HAP-1 (cell line): ENCODE measurements at places on chromosomes 2 and 18.

- DNase-seq: no peak
Observed at GRCh38 chr18:59033359-59033758, 106.3 kb upstream of the SEC11C start.

DNA sequence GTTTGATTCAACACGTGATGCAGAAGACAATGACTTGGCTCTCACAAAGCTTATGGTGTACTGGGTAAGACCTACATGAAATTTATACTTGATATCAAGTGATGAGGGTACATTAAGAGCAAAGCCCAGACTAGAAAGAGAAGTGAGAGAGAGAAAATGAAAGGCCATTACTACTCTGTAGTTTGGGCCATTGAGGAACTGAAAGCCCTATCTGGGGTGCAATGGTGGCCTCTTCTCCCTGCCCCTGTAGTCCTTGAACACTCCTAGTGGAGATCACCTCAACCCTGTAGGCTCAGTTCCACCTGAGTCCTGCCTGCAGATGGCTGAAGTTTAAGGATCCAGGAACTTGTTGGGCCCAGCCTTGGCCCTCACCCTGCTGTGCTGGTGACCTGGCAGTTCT is 569.8 kb upstream of the MEX3C start:
- DNase-seq: no peak

DNA sequence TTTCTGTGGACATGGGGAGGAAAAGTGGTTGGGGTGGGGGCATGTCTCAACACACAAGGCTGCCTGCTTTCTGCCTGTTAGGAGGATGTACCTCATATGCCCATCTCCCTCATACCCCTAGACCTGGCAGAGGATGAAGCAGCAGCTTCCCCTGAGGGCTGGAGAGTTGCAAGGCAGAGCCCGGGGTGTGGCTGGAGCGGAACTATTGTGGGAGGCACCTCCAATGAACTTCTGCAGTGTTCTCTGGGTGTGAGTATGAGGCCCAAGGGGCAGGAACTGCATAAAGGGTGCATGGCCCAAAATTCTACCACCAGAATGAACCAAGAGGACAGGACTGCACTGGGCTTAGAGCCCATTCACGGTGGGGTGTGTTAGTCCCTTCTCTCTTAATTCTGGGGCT is 296.3 kb upstream of the SIX2 start:
- no peak for DNase-seq

DNA sequence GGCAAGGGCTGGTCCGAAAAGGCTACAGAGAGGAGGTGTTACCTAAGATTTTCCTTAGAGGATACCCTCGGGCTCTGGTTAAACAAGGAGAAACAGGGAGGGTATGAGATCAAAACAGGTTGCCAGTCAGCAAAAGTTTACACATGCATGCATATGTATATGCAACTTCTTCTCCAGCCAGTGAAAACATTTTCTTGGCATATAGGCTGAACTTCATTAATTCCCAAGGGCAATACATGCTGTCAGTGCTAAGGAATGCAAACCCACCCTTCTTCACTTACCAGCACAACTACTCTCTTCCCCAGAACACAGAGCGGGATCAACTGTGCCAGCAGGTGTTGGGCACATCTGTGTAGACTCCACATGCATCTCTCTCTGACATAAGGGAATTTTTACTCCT is 176.0 kb downstream of the GFPT1 start:
- no peak for DNase-seq

DNA sequence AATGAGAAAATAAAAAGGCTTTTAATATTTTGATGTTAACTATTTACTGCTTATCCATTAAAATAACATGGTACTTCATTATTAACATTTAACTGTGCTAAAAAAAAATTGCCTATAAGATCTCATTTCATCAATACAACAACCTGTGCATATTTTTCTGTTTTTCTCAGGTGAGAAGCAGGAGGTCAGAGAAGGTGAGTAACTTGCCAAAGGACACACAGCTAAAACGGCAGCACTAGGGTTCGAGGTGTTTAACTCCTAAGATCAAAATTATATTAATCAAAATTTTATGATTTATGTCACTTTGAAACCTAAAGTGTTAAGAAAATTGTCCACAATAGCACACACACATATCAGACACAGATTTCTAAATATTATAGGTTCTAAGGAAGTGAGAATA is 366.0 kb downstream of the TGIF1 start:
- no peak for DNase-seq

DNA sequence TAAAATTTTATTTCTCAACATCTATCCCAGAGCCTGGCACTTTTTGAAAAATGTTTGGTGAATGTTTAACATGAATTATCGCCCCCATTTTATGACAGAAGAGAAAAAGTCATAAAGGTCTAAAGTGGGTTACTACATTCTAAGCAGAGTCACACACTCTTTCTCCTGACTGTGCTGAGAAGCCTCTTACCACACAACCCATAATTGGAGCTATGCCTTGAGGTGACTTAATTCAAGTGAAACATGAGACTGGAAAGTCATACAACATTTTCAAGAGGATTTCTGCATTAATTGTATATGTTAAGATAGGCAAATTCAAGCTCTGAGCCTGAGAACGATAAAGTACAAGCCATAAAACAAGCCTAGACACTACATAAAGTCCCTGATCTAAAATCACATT is 3.1 kb upstream of the DSEL start:
- no peak for DNase-seq

- DNase-seq: no peak
Observed at GRCh38 chr2:37561615-37562569, 109.5 kb downstream of the CDC42EP3 start.

DNA sequence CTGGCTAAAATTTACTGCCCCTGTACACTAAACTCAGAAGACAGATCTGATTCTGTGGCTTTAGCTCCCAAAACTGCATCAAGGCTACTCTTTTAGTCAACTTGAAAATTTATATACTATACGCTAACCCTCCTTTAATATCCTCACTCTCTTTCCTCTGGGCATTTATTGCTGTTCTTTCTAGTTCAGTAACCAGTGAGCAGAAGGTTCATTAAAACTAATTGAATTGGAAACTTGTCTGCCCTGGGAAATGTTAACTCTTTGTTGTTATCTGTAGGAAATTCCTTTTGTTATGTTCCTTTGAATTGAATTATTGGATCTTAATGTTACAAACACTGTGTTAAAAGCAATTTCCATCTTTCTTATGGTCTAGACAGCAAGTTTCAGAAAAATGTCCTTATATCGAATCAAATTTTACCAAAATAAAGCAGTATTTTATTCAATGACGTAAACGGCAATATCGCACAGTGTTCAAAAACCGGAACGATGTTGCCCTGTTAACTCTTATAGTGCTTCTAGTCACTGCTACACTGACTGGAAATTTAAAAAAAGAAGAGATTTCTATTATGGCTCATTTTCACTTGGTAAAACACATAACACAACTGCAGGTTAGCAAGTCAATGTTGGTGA is 168.3 kb downstream of the NR4A2 start:
- no peak for DNase-seq

- DNase-seq: no peak
Observed at GRCh38 chr2:231890896-231891513, 35.2 kb downstream of the NPPC start.

DNA sequence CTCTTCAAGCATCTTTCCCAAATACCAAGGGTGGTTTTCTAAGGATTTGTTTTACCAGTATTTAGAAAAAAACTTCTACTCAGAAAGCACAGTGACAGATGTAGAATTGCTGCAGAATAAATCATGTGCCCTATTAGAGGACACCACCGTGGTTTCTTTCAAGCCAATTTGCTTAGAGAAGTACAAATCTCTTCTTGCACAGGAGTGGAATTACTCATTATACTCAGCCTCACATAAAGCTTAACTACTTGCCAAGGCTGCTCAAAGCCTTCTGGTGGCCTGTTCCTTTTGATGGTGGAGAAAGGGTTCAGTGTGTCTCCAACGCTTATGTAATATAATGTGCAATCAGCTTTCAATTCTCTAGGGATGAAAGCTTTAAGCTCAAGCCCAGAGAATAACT is 66.5 kb upstream of the CTNNA2 start:
- DNase-seq: no peak

- no peak for DNase-seq
Observed at GRCh38 chr2:238487652-238488346, 61.1 kb downstream of the ASB1 start.

DNA sequence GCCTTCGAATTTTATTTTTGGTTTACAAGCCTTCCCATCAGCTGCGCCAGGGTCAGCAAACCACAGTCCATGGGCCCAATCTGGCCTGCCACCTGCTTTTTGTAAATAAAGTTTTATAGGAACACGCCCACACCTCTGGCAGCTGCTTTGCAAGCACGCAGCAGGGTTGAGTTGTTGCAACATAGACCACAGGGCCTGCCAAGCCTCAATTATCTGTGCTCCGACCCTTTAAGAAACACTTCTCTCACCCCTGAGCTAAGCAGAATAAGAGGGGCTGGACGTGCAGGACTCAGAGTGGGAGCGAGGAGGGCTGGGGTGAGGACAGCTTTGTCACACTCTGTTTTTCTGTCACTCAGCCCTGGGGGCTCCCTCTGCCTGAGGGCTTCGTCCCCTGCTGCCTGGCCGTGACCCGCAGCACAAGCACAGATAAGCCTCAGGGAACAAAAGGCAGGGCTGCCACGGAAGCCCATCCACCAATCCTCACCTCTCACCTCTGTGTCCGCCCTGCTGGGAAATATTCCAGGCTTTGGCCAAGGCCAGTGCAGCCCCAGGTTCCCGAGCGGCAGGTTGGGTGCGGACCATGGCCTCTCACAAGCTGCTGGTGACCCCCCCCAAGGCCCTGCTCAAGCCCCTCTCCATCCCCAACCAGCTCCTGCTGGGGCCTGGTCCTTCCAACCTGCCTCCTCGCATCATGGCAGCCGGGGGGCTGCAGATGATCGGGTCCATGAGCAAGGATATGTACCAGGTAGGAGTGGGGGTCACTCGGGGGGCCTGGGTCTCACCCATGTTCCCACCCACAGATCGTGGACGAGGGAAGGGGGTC is at the start of gene AGXT:
Gene AGXT (plus strand): TSS at position 539 of the 823 bp plus-strand sequence. CDS start 42 bp downstream, at position 581.
- no peak for DNase-seq

DNA sequence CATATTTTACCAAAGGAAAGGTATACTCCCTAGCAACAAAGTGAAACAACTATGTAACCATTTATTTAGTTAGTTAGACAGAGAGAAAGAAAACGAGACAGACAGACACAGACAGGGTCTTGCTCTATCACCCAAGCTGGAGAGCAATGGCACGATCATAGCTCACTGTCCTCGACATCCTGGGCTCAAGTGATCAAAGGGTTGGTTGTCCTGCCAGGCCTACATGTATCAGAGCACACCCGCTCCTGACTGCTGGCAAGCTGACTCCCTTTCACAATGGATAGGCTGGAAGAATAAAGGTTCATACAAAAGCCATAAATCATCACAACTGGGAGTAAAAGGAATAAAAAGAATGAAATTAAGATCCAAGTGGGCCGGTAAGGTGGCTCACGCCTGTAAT is 53.5 kb downstream of the ATL2 start:
- no peak for DNase-seq

DNA sequence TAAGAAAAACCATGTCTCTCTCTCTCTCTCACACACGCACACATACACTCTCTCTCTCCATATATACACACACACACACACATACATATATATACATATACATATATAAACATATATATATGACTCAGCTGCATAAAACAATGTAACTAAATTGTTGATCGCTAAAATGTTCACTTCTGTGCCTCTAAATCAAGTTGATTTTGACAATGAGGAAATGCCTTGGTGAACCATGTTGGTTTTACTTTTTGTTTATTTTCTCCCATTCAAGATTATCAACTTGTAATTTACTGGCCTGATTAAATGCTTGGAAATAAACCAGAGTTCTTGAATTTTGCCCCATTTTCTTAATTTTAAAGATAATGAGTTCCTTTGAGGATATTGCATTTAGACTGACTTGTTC is 500.4 kb downstream of the PARD3B start:
- no peak for DNase-seq

DNA sequence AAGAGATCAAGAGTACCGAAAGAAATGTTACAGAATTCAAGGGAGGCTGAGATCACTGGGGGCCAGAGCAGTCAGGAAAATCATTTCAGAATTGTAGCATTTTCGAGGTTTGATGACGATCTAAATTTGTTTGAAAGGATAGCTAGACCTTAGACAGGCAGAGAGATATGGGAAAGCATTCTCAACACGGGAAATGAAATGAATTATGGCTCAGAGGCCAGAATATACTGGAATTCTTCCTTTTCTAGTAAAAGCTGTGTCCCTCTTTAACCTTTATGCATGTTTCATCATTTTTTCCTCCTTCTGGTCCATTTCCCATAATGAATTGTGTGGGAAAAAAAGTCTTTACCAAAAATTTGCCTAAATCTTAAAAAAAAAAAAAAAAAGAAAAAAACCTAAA is 78.8 kb downstream of the NABP1 start:
- DNase-seq: no peak

DNA sequence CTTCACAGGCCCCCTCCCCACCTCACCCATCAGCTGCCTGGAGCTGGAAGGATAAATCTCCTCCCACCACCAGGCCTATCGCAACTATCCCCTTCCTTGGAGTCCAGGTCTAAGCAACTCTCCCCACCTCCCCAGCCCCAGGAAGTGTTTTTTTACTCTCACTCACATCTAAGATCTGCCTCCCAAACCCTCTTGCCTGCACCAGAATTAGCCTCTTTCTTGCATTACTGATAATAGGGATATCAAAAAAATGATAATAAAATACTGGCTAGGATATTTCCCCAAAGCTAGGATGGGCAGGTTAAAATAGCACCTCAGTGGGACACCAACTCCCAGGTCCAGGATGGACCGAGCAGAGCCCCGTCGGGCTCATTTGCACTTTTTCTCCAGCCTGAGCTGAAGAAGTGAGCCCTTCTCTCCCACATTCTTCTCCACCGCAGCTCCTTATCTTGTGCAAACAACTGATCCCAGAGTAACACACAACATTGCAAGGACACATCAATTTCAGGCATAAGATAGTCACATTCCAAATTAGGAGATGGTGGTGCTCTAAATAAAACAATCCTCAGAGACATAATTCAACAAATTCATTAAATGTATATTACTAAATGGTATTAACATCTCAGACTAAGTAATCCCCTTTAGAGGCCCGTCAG is 17.7 kb upstream of the CIB4 start:
- DNase-seq: no peak

DNA sequence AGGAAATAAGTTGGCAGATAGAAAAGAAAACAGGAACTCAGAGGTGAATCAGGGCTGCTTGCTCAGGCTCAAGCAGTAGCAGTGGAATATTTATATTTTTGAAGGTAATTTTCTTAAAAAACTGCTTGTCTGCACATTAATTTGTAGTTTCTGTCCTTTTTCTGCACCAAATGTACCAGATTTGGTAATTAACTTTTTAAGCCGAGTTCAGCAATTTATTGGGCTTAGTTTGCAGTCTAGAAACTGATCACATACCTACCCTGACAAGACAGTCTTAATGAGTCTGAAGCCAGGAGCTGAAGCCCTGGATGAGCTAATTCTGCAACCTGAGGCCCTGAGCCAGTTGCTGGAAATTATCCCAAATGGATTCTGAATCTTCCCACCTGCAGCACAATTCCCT is 647.0 kb downstream of the TDRD15 start:
- DNase-seq: no peak

DNA sequence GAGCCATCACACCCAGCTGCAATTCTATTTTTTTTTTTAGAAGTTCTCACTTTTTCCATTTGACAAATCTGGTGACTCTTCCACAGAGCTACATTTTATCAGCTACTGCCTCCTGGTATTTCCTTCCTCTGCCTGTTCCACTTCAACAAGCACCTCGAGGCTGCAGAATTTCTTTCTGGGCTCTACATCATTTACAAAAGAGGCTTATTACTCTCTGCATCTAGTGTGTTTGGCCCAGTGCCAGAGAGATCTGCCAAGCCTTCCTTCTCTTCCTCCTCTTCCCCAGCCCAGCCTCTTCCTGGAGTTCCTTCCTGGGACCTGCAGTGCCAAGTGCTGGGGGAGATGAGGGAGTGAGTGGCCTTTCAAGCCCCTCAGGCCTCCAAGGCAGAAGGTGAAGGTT is 119.6 kb upstream of the ITGA6 start:
- DNase-seq: peak; percentile 21

GRCh38 chr2:70961648-70961994 is 16.8 kb upstream of the ANKRD53 start:
- no peak for DNase-seq
